ENCODE measurements at places on chromosomes 7 and 10.

DNA sequence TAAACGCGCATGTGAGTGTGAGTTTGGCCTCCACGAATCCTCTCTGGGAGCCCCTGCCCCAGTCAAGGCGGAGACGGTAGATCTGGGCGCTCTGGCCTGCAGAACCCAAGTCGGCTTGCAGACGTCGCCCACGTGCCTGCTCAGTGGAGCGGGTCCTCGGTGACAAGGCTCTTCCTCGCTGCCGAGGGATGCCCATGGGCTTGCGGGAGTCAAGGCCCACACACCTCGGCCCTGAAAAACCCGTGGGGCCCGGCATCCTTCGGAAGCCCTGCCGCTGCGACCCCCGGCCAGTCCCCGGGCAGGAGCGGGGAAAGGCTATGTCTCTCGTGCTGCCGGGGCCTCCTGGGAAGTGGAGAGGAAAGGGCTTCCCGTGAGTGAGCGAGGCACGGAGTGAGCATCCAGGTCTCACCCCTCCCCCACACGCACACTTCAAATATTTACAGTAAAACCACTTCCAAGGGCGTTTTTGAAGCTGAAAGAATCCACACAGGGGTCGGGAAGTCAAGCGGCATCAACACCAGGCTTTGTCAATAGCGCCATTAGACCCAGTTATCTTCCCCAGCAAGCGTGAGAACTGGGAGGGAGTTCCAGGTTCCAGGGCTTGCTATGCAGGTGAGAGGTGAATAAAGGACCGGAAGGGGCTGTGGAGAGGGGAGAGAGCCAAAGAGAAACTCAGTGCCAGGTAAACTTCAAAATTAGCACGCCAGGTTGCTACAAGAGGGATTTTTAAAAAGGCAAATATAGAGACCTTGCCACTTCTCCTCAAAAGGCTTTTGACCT lies 1.1 kb upstream of the MNX1 start:
- no peak for DNase-seq

GRCh38 chr7:134750083-134751062 lies 29.1 kb upstream of the CALD1 start:
- peak; percentile 56 for DNase-seq

DNA sequence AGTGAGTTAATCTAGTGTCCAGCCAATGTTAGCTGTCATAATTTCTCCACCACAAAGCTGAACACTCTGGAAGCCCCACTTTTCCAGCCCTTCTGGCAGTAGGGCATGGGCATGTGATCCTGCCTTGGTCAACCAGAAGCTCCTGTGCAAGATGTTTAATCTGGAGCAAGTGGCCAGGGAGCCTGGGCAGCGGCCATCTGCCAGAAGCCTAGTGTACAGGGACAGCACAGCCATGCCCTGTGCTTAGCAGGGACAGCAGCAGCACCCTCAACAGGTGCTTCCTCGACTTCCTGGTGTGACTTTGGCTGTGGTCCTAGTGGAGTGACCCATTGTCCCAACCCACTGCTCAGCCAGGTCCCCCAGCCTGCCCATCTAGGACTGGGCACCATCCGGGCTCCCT lies 10.3 kb downstream of the RBP3 start:
- DNase-seq, result no peak

GRCh38 chr10:78336402-78336791 lies 302.7 kb downstream of the RPS24 start:
- DNase-seq, result no peak

GRCh38 chr7:151010307-151011096 lies 13.8 kb downstream of the ATG9B start:
- no peak for DNase-seq

DNA sequence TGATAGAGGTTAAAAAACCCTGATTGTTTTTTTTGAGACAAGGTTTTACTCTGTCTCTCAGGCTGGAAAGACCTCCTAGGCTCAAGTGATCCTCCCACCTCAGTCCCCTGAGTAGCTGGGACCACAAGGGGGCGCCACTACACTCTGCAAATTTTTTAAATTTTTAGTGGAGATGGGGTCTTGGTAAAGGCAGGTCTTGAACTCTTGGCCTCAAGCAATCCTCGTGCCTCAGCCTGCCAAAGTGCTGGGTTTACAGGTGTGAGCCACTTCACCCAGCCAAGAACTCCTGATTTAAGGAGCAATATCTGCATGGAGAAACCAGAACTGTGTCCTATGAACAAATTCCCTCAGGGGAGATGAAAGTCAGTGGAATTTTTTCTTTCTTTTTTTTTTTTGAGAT lies 7.3 kb upstream of the KLHDC10 start:
- DNase-seq, result peak; percentile 55

- DNase-seq, result no peak
Measured at GRCh38 chr10:3570131-3570729, 214.8 kb downstream of the KLF6 start.

DNA sequence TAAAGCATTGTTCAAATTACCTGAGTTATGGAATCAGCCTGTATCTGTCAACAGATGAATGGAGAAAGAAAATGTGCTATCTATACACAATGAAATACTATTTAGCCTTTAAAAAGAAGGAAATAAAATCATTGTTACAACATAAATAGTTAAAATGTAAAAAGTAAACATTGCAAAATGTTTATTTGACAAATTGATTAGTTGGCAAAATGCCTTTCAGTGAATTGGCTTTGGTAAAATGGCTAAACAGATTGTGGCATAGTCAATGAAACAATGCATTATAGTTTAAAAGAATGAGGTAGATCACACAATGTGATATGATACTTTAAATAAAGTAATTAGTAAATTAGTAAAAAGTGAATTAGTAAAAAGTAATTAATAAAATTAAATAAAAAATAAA lies 204.8 kb upstream of the MAGI2 start:
- DNase-seq, result no peak

DNA sequence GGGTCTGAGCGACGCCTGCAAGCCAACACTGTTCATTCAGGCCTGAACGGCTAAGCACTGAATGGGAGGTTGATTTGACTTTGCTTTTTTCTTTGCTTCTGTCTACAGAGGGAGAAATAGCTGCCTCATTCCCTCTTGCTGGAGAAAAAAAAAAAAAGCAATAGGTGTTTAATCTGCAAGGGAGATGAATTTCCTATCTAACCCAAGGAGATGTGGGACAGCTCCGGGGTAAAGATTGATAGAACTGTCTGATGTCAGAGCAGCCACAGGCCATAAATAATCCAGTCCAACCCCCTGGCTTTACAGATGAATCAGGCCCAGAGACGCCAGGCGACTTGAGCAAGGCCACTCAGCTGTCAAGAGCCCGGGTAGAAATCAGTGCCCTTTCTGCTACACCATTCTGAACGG lies 168.0 kb downstream of the ARHGAP12 start:
- no peak for DNase-seq

DNA sequence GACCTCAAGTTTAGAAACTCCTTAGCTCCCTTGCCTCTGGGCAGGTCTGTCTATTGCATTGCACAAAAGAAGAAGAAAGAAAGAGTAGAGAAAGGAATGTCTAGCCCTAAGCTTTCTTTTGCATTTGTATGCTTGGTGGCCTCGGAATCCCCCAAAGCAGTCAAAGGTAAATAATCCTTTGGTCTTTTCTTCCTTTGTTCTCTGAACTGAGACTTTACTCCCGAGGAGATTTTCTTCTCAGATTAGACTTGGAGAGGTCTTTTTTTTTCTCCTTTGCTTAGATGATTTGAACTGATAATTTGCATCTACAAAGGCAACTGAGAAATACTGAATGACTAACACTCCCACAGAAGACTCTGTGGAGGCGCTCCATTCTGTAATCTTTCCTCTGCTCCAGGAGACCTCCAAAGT lies 93.2 kb downstream of the AKR1D1 start:
- peak; percentile 82 for DNase-seq

DNA sequence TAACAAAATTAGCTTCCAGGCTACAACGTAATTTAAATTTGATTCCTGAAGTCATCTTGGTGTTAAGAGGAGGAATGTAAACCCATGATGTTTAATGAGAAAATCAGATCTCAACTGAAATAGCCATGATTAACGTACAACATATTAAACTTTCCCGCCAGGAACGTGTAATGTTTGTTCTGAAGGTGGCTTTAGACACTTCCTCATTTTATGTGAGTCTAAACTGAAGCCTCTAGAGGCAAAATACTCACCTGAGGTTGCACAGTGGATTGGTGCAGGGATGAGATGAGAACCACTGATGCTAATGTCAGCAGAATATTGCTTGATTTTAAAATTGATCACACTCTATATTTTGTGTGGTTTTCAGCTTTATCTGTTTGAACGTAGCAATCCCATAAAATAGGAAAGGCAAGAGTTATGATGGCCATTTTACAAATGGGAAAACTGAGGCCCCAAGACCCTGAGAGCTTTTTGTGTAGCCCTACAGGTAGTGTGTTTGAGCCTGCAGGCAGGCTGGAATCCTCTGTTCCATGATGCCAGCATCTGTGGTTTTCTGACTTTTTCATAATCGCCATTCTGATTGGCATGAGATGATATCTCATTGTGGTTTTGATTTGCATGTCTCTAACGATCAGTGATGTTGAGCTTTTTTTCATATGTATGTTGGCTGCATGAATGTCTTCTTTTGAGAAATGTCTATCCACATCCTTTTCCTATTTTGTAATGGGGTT lies 243.7 kb upstream of the BMPER start:
- DNase-seq, result no peak

GRCh38 chr10:13911821-13912520 lies 325.2 kb downstream of the PRPF18 start:
- no peak for DNase-seq

GRCh38 chr7:34757570-34758110 lies 99.6 kb downstream of the NPSR1 start:
- DNase-seq, result no peak

DNA sequence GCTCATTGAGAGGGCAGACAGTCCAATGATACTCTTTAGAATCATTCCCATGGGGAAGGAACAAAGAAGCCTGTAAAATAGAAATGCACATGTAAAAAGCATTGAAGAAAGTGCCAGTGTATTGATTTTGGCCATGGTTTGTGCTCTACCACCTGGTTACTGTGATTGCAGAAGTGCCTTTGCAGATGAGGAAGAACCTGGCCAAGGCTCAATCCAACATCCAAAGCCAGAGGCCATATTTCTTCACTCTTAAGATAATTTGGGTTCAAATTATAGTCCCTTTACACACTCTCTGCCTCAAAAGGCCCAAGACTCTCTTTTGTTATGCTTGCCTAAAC lies 122.1 kb downstream of the EGFR start:
- DNase-seq, result no peak

- no peak for DNase-seq
Measured at GRCh38 chr10:112275512-112276245, 7.5 kb upstream of the TECTB start.

- no peak for DNase-seq
Measured at GRCh38 chr7:27254625-27255024, 12.0 kb downstream of the EVX1 start.

GRCh38 chr7:38211940-38212339 lies 33.9 kb downstream of the STARD3NL start:
- DNase-seq, result no peak

- no peak for DNase-seq
Measured at GRCh38 chr7:93133005-93133404, 15.2 kb downstream of the SAMD9L start.

DNA sequence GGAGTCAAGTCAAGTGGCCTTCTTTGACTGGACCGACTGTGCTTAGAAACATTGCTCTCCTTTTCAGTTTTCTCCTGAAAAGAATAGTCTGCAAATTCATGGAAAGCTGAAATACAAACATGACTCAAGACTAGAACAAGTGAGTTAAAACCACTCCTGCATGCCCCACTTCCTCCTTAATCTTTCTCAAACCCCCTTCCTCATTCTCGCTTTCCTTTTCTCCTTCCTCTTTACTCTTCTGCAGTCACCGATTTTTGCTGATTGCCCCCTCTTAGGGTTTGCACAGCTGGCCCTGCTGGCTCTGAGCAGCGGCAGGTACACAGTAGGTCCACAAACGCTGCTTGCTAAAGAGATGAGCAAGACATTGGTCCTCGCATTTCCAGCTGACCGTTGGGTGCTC lies 34.8 kb upstream of the MKI67 start:
- DNase-seq, result no peak

DNA sequence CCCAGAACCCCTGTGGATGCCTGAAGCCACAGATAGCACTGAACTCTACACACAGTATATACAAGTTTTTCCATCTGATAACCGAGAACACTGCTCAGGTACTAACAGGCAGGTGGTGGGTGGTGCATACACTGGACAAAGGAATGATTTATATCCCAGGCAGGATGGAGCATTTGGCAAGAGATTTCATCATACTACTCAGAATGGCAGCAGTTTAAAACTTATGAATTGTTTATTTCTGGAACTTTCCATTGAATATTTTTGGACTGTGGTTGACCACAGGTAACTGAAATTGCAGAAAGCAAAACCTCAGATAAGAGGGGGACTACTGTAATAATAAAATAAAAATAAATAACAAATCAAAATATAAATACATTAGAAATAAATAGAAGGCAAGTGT lies 10.9 kb upstream of the KCNMA1 start:
- no peak for DNase-seq

DNA sequence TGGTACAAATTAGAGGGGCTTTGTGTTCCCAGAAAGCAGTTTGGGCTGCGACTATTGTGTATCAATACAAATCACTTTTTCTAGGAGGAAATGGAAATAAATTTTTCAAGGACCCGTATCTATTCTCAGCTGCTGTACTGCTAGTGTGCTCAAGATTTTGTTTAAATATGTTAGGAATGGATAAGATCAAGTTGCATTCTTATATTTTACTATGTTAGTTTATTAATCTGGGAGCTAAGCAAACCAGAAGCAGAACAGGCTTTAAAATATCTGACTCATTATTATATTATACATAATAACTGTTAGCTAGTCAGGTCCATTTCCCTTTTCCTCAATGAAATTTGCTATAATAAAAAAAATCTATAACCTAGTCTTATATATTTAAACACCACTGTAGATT lies 11.1 kb upstream of the GLCCI1 start:
- DNase-seq, result no peak

DNA sequence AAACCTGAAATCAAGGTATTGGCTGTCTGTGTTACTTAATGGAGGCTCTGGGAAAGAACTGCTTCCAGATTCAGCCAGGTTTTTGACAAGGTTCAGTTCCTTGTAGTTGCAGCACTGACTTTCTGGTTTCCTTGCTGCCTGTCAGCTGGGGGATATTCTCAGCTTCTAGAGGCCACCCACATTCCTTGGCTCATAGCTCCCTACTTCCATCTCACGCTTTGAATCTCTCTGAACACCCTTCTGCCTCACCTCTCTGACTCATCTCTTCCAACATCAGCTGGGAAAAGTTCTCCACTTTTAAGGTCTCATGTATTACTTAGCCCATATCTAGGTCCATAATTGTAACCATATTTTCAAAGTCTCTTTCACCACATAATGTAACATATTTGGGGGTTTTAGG lies 22.9 kb upstream of the GPR22 start:
- no peak for DNase-seq

DNA sequence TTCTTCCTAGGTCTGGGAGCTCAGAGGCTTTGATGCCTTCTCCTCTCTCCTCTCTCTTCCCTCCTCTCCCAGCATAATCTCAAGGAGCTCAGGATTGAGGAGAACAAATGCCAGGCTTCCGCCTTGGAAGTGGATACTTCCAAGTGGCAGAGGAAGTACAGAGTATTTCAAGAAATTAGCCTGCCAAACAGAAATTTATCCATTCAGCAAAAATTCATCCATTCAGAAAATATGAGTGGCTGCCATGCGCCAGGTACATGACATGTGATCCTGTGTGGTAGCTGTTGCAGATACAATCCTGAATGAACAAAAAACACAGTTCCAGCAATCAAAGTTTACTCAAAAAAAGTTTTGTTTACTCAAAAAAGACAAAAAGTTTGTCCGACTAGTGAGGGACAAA lies 18.4 kb downstream of the NOLC1 start:
- no peak for DNase-seq
